Skeletal muscle cell (primary cell): ENCODE measurements at places on chromosomes 6 and 20.

DNA sequence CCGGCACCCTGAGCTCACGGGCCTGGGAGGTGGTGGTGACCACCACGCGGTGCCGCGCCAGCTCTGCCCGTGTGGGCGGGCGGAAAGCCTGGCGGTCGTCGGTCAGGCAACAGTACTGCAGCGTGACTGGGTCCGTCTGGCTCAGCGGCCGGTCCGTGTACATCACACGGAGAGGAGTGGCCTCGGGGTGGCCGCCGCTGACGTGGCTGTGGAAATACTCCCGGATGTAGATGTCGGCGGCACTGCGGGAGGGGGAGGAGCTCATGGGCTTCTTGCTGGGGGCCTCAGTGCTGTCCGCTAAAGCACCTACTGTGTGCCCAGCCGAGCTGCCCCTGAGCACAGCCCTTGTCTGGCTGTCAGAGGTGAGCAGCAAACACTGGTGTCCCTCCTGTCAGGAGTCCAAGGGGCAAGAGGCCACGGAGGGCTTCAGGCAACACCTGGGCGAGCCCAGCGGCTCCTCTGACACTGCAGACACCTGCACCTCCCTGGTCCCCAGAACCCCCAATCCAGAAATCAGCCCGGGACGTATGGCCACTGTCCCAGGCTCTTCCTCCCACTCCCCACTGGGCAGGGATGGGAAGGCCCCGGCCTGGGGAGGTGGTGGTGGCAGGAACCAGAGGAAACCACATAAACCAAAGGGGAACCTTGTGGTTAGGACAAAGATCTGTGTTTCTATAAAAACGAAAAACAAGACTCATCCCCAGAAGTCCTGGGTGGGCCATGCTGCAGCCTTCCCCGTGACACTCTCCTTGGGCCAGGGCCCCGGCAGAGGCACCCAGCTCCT is 6.5 kb downstream of the HELZ2 start:
- no peak for DNase-seq

DNA sequence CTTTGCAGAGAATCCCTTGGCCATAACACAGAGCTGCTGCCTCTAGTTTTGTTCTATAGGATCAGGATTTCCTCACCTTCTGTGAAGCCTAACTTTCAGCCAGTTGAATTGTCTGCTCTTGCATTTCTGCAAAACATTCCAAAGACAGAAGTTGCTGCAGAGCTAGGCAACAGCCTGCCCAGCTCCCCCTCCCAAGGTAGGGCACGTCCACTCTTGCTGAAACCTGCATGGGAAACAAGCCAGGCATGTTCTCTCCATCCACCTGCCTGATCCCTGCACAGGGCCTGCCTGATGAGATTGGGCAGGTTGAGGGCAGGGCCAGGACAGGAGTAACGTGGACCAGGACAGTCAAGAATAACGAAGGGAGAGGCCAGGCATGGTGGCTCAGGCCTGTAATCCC is 58.9 kb upstream of the NAA20 start:
- DNase-seq = no peak

DNA sequence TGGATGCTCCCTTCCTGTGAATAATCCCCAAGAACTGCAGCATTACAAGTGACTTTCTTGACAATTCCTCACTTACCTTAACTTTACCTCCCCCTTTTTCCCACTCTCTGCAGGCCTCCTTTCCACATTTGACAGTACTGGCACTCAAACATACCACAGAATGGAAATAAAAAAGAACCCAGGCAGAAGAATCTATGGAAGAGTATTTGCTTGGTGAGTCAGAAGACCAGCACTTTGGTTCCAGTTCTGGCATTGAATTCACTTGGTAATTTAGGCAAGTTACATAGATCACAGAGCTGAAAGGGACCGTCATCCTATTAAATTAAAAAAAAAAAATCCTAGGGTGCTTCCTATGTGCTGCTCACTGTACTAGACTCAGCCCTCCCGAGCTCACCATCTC is 55.0 kb downstream of the BTBD9 start:
- DNase-seq = no peak

GRCh38 chr6:268394-268935 is 23.8 kb upstream of the DUSP22 start:
- DNase-seq = no peak

GRCh38 chr6:15476631-15477380 is 186.0 kb downstream of the DTNBP1 start:
- no peak for DNase-seq

DNA sequence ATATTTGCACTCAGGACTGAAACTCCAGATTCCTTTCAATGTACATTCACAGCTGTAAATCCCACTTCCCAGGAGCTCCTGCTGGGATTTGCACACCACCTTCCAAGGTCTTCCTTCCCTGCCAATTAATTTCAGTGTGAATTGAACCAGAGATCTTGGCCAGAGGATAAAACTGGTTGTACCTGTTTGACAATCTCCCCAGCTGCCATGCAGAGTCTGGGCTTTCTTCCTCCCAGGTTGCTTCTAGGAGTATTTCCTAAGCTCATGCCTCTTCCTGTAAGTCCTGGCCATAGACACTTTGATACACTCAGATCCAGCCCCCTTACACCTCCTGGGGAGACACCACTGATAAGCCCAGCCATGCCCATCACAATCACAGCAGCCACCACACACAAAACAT is 15.6 kb downstream of the MAFB start:
- no peak for DNase-seq

DNA sequence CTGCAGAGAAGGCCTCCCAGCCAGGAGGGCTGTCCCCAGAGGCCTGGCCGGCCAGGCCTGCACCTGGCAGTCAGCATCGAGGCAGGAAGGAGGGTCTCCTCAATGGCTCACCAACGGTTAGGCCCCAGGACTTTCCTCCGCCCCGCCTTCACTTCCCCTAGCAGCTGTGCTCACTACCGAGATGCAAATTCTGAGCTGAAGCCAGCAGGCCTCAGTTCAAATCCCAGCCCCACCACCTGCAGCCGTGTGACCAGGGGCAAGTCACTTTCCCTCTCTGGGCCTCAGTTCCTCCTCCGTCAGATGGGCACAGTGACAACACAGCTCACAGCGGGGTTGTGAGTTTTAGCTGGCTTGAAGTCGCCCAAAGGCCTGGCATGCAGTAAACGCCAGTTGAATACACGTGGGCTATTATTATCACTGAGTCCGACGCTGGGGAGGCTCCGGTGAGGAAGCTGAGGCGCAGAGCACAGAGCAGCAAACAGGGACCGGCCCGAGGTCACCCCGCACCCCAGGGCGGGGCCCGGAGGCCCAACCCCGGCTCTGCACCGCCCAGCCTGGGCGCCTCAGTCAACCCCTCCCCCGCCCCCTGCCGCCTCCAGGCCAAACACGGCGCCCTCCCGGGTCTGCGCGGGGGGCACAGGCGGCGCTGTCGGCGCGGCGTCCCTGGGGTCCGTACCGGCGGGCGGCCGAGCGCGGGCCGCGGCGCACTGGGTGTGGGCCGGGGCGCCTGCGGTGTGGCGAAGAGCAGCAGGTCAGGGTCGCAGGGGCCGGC is 671 bp downstream of the E2F1 start:
- no peak for DNase-seq

DNA sequence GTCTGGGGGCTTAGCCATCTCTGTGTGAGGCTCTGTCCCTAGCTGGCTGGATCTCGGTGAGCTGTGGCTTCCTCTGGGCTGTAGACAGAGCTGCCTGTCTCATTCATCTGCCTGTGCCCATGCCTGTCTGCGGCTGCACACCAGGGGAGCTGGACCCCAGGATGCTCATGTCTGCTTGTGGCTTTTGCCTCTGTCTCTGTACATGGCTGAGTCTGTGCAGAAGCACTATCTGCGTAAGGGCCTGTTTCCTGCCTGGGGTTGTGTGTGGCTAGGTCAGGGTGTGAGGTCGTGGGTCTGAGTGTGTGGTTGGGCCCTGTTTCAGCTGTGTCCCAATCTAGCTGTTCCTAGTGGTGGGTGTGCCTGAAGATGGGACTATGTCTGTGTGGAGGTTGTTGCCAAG is 68.2 kb downstream of the CDH22 start:
- DNase-seq = no peak

DNA sequence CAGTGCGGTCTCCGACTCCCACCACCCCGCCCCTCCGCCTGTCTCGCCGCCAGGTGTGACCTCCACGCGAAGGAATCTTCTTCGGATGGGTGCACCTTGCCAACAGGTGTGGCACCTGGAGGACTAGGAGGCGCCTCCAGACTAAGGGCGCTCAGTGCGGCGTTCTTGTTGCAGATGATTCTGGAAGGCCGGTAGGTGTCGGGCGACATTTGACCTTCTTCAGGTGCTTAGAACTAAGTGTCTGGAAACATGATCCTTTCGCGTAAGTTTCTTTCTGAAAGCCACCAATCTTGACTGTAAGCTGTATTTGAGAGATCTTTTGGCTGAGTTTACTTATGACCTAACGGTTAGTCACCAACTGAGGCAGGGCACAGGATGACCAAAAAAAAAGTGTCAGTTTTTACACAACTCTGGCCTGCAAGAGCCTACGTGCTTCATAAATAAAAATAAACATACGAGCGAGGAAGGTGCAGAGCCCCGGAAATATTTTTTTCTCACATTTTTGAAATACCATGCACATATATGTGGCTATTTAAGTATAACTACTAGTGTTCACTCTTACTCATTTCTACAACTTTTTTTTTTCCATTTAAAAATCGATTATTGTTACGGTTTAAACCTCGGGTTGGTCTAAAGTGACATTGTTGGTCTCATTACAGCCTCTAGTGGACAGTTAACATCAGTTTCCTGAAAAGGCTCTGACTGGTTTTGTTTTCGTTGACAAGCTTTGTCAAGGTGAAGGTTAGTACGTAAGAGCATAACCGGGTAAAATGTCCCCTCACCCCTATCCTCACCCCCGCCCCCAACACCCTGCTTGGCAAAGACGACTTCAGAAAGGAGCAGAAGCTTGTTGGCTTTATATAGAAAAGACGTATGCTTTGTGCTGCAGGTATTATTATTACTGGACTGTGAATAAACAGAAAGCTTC is 1.6 kb upstream of the ATXN1 start:
- peak; percentile 83 for DNase-seq

- no peak for DNase-seq
Observed at GRCh38 chr6:66849843-66850242, 1142.8 kb upstream of the EYS start.

GRCh38 chr6:110075406-110075805 is 97.3 kb downstream of the GPR6 start:
- no peak for DNase-seq

DNA sequence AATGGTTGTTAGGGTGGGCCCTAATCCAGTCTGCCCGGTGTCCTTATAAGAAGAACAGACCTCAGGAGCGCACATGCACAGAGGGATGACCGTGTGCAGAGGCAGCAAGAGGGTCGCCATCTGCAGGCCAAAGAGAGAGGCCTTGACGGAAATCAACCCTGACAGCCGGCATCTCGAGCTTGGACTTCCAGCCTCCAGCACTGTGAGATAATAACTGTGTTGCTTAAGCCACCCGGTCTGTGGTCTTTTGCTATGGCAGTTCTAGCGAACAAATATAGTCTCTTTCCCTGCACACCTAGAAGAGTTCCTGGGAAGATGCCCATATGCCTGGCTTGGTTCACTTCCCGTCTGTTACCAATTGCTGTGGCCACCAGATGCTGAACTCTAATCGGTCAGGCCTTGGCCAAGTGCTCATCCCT is 35.3 kb upstream of the PTGIS start:
- no peak for DNase-seq

DNA sequence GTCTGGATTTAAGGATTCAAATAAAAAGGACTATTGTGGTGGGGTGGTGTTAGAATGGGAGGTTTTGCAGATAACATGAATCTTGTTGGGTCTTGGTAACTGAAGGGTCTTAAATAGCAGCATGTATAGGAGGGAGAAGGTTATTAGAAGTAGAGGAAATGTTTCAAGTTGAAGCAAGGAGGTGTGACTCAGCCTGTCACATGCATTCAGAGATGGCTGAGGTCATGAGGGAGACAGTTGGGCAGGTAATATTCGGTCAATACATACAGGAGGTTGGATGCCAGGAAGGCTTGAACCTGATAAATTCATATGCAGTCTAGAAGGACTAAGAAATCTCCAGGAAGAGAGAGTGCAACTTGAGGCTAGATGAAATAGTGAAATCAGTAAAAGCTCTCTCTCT is 6.1 kb downstream of the KLHL31 start:
- DNase-seq = no peak

DNA sequence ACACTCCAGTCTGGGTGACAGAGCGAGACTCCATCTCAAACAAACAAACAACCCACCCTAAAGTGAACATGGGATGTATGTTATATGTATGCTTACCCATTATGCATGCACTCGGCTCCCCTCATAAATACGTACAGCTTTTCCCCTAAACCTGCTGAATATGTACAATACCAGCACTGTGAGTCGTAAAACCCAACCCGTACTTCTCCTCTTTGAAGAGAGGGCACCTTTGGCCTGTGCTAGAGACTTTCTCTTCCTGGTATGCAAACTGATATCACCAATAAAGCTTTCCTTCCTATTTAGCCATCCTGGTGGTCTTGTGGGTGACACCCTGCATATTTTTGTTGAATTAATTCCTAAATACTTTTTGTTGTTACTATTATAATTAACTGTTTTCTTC is 51.3 kb downstream of the VSTM2L start:
- no peak for DNase-seq

DNA sequence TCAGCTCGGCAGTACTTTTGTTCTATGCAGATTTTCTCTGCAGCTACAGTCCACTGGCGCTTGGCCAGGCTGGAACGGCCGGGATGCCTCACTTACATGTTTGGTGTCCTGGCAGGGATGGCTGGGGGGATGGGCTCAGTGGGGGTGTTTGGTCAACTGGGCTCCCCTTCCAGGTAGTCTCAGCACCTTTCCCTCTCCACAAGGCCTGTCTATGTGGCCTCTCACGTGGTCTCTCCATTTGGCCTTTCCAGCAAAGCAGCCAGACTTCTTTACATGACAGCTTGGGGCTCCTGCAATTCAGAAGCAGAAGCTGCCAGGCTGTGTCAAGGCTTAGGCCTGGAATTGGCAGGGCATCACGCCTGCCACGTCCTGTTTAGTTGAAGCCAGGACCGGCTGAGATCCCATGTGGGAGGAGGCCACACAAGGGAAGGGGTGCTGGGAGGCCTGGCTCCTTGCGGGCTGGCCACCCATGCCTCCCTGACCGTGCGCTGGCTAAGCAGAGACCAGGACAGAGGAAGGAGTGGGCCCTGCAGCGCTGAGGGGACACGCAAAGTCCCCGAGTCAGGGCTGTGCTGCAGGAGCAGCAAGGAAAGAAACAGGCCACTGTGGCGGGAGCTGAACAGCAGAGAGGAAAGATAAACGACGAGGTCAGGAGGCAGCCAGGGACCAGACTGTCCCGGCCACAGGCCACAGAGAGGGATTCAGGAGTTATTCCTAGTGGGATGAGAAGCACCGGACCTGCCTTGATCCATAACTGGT is 38.9 kb downstream of the MGME1 start:
- DNase-seq = no peak

- DNase-seq = no peak
Observed at GRCh38 chr6:106077170-106077569, 9.0 kb upstream of the PRDM1 start.

GRCh38 chr20:45358282-45359068 is 4.5 kb upstream of the SYS1 start:
- DNase-seq = no peak

GRCh38 chr6:15960740-15961634 is 167.9 kb upstream of the MYLIP start:
- no peak for DNase-seq

- no peak for DNase-seq
Observed at GRCh38 chr20:54474046-54474445, 1.3 kb upstream of the DOK5 start.

- DNase-seq = no peak
Observed at GRCh38 chr6:89553431-89553830, 85.1 kb downstream of the LYRM2 start.
